ENCODE measurements at places on chromosomes 16 and 17. TPM values are rescaled to one million over a fixed set of nuclear protein-coding genes. Genes with fewer than 3 reads are reported as not detected.

DNA sequence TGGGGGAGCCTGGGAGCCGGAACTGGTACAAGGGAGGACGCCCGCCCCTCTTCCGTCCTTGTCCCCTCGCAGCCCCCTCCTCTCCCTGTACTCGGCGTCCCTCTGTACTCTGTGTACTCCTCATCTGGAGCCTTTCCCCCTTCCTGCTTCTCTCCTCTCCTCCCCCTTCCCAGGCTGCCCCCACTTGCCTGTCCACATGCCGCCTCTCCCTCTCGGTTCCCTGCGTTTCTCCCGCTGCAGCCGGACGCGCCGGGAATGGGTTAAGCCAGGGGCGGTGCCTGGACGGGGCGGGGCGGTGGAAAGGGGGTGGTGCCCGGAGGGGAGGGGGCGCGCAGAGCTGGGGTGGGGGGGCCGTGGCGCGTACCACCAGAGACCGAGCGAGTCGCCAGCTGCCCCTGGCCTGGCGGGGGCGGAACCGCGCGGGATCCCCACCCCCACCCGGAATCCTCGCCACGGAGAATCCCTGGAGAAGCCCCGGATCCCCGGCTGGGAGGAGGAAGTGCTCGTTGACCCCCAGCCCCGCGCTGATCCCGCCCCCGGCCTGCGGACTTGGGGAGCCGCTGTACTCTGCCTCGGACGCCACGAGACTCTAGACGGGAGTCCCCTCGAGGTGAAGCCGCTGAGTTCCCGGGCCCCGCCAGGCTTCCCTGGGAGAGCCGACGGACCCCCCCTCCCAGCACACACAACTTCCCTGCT is 22.6 kb downstream of the GJD3 start:
- DNase-seq: peak; percentile 85

Gene GDPD3
- polyA plus RNA-seq: 11.3 TPM

Gene KRT12
- not detected for polyA plus RNA-seq

Gene WDR81
- 21.4 TPM for polyA plus RNA-seq

DNA sequence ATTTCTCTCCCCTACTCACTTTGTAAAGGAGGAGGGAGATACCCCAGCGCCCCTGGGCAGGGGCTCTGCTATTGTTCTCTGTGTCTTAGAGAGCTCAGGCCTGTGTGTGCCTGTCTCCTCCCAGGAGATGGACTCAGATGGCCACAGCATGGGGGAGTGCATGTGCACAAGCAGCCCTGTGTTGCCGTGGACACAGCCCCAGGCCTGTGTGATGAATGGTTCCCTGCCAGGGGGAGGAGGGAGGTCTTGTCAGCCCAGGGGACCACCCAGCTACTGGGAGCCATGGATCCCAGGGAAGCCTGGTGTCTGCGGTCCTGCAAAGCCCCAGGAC is 26.3 kb downstream of the GINS2 start:
- peak; percentile 74 for DNase-seq

Gene CMTM2
- polyA plus RNA-seq: 0.56 TPM

- DNase-seq: no peak
Measured at GRCh38 chr17:5352681-5353289, 66.7 kb downstream of the NUP88 start.

- DNase-seq: no peak
Measured at GRCh38 chr16:22027633-22028032, 19.7 kb downstream of the MOSMO start.

DNA sequence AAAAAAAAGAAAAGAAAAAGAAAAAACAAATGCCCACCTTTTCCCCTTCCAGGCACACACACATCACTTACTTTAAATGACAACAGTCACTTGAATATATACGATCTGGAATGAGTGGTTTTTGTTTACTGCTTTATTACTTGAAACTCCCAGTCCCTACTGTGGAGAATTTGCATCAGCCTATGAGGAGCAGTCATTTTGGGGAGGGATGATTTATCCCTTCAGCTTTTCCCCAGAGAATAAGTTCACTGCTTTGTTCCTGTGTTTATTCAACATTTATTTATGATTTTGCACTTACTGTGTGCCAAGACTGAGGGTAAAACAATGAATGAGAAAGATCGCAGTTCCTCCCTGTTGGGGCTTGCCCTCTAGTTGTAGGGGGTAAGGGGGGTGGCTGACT is 4.7 kb upstream of the ZNF423 start:
- no peak for DNase-seq

- no peak for DNase-seq
Measured at GRCh38 chr17:57563958-57564357, 181.1 kb downstream of the CCDC182 start.

DNA sequence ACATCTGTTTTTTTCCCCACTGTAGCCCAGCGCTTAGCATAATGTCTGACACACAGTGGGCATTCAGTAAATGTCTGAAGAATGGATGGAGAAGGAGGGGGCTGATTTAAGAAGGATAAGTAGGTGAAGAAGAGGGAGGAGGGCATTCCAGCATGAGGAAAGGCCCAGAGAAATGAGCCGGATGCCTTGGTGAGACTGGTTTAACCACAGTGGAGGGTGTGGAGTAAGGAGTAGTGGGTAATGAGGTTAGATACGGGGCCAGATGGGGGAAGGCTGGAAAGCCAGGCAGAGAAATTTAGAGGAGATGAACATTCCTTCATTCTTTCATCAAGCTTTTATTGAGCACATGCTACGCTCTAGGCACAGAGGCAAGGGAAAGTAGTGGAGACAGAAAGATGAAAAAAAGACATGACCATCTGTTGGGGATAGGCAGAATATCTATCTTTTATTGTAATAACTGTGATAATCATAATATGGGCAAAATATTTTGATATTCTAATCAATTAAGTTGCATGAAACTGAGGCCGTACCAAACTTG is 43.7 kb upstream of the NFAT5 start:
- DNase-seq: no peak

DNA sequence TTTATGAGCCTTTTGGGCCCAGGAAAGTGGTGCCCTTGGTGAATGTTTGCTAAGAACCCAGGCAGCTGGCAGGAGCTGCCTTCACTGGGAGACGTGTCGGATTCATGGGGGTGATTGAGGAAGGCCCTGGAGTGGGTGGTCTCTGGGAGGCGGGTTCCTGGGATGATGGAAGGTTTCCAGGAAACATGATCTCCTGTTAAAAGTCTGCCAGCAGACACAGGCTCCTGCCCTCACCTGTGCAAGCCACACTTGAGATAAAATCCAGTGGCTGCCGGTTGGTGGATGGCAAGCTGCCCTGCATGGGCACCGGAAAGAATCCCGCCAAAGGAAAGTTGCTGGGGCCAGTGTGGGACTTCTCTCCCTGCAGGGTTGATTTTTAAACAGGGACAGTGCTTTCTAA is 189.0 kb upstream of the CIBAR2 start:
- DNase-seq: no peak

Gene ITGAX
- polyA plus RNA-seq: 1.1 TPM

DNA sequence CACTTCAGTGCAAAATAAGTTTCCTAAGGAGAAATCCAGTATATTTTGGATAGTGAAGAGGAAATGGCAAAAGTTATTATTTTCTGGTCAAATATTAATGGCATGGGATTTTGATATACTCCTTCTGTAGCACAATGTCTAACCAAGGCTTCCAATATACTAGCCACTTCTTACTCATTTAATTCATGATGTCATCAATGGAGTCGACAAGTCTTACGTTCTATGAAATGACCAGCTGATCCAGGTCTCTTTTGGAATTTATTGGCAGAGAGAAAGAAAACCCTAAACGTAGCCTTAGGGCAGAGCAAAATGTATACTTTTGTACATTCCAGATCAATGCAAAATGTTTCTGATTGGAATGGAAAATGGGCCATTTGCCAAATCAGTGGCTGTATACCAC is 8.3 kb upstream of the ABCA10 start:
- DNase-seq: no peak

GRCh38 chr16:60641067-60641665 is 1395.1 kb downstream of the CDH8 start:
- DNase-seq: no peak

GRCh38 chr17:45971698-45972141 is 27.3 kb upstream of the STH start:
- DNase-seq: no peak

DNA sequence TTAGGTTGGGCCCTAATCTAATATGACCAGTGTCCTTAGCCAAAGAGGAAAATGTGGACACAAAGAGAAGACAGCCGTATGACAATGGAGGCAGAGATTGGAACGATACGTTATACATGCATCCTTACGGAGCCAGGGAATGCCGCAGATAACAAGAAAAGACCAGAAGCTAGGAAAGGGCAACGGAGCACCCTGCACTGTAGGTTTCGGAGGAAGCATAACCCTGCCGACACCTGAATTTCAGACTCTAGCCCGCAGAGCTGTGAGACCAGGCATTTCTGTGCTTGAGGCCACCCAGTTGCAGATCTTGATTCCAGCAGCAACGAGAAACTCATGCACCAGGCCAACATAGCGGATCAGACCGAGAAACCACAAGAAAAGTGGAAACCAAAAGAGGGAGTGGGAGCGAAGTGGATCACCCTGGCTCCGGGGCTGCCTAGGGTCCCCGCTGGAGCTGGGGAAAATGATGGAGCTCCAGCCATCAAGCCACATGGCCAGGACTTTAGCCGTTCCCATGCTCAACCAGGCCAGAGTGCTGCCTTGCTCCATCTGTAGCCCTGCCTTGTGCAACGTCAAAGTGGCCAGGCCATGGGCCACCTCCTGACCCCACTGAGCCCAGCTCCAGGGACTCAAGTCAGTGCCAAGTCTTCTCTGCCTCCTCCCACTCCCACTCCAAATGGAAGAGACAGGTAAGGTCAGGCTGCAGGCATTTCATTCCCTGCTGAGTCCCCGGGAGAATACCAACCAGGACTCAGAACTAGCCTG is 51.7 kb upstream of the RPL38 start:
- DNase-seq: no peak

DNA sequence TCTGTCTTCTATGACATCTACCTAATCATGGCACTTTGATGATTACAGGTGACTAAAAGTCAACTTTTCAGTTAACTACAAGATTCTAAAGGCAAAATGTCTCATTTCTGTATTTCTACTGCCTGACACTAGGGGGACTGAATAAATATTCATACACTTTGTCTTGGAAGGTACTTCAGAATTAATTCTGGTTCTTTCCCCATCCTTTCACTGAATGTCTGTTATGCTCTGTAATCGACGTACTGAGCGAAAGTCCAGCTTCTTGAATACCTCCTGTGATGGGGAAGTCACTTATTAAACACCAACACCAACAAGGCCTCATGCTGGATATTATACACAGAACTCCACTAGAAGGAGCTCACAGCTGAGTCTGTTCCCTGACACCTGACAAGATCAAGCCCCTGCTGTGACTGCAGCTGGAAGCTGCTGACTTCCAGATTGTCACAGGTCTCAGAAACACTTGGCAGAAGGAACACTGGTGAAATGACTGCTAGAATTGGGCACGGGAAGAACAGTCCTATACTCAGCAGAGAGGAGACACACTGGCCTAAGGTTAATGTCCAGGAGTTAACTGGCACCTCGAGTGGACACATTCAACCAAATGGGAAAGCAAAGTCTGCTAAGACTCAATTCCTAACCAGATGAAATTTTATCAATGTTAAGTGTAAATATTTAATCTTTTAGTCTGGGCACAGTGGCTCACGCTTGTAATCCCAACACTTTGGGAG is 31.9 kb downstream of the CMC2 start:
- DNase-seq: no peak

DNA sequence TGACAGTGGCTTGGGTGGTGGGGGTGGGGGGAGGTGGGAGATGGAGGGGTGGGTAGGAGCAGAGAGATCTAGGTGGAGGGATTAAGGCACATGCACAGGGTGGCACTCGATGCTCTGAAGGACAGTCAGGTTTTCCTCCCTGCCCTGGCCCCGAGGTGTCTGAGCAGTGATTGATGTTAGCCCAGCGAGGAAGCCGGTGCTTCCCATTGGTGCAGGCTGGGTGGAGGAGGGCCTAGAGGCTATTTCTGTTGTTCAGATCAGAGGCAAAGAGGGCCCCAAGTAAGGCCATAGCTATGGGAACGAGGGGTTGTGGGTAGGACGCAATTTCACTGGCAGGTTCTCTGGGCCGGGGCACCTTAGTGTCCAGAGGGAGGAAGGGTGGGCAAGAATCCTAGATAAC is 23.1 kb downstream of the CACNA1G start:
- no peak for DNase-seq

- DNase-seq: no peak
Measured at GRCh38 chr17:62656446-62656845, 29.0 kb downstream of the MRC2 start.

GRCh38 chr17:36629252-36629847 is 28.0 kb downstream of the MRM1 start:
- no peak for DNase-seq

- DNase-seq: no peak
Measured at GRCh38 chr17:65509032-65509431, 52.4 kb downstream of the AXIN2 start.

DNA sequence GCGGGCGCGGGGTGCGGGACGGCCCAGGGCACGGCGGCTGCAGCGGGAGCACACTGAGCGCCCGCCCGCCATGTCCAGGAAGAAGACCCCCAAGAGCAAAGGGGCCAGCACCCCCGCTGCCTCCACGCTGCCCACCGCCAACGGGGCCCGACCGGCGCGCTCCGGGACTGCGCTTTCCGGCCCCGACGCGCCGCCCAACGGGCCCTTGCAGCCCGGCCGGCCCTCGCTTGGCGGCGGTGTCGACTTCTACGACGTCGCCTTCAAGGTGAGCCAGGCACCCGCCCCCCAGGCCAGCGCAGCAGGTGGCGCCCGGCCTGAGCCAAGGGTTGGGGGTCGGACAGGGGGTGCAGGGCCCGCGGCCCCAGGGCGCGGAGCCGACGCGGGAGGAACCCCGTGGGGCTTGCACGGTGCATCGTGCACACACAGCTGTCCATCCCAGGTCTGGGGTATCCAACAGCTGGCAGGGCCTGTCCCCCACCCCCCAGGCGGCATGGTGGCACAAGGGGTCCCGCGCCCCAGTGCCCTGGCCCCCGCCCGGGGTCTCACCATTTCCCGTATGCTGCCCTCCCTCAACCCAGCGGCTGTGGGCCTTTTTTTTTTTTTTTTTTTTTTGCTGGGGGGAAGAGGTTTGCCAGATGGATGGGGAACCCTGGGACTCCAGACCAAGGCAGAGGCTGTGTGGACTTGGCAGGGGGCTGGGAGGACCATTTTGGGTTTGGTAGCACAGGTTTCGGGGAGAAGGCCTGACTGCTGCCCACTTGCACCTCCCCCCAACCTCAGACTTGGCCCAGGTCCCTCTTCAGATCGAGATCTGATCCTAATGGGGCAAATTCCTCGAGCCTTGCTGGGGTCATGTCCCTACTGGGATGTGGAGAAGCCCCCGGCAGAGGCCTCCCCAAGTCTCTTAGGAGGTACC is 547 bp downstream of the RAB26 start:
- DNase-seq: no peak

Gene CCR7
- polyA plus RNA-seq: 0.24 TPM

Gene RNF222
- polyA plus RNA-seq: 0.18 TPM

Gene CD300LF
- 0.24 TPM for polyA plus RNA-seq

DNA sequence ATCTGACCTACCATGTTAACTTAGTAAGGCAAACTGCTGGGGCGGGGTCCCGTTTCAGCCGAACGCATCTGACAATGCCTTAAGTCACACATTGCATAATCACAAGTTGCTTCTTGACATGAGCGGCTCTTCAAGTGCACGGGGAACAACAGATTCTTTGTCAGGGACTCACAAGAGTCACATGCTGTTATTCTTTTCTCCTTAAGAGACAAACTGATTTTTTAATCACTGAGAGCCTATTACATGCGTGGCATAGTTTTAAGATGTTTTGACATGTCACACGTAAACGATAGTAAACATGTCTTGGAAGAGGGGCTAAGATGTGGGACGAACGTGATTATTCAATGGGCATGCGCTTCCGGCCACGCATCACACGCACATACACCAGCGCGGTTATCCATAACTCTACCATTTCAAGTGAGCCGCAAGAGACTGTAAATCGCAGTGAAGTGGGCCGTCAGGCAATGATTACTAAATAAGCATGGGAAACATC is 63.4 kb downstream of the ADCY9 start:
- no peak for DNase-seq

Measured in renal pelvis (tissue), 12 donors.